ENCODE measurements at places on chromosomes 7 and 10. TPM values are rescaled to one million over a fixed set of nuclear protein-coding genes. Genes with fewer than 3 reads are reported as not detected.

DNA sequence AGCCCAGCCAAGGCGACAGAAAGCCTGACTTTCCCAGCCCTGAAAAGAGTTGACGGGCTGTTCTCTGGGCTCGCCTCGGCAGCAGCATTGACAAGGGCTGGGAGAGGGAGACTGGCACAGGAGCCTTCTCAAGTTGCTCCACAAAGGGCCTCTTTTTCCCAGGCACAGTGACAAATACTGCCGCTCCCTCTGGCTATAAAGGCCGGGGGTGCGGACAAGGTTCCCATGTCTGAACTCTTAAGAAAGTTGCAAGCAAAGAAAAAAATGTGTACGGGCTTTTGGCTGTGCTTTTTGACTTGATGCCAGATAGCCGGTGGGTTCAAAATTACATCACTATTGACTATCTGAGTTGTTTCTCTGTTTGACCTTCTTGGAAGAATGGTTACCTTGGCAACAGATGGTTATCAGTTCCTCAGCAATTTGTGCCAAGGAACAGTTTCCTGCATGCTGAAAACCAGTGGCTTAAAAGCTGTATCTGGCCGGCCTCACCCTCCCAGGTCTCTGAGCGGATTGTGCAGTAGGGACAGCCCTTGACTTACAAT is 115.9 kb upstream of the EEPD1 start:
- DNase-seq = peak; percentile 91

The CYP2C19 gene
- polyA plus RNA-seq = not detected

DNA sequence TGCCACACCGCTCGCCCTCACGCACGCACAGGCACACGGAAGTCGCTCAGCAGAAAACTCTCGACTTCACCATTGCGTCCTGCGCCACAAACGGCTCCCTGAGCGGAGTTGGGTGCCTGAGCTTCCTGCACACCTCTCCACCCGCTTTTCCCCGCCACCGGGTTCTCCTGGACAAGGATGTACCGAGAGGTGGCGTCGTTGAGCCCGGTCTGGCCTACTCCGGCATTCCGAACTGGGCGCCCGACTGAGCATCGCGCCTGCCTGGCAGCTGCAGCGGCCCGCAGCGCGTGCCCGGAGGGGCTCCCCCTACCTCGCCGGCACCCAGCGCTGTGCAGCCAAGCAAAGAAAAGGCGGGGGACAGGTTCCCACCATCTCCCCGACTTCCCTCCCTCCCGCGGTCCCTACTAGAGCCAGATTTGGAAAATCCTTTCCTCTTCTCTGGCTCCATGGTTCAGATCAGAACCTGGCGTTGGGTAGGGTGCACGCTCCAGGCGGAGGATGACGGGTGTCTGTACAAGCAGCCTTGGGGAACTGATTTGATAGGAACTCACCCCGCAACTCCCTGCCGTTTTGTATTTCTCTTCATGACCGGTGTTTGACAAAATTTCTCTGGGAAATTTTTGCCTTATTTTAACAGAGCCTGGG is 1.7 kb downstream of the SORCS3 start:
- peak; percentile 19 for DNase-seq

The PKD2L1 gene
- polyA plus RNA-seq = not detected

- DNase-seq = peak; percentile 84
These were observed at the start of gene MACROH2A2 for GRCh38 chr10:70052462-70053217. Gene MACROH2A2, plus strand, starts transcription at chr10:70052846. Its CDS starts 22,813 bp downstream, at chr10:70075659.

GRCh38 chr7:107034553-107034952 is 10.0 kb upstream of the PRKAR2B start:
- DNase-seq = no peak

DNA sequence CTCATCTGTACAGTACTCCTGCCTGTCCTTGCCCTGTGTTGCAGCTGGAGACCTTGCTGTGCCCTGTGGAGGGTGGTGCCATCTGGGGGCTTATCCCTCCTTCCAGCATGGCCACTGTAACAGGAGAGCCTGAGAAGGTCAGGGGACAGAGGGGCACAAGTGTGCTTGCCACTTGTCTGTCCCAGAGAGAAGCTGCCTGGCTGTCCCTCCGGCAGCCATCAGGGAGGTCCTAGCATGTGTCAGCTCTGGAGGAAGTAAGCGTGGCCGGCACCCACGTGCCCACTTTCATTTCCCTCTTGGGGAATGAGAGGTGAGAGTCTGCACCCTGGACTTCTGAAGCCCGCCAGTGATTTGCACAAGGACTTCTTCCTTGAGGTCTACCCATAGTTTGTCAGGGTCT is 97.0 kb upstream of the PPIF start:
- no peak for DNase-seq

DNA sequence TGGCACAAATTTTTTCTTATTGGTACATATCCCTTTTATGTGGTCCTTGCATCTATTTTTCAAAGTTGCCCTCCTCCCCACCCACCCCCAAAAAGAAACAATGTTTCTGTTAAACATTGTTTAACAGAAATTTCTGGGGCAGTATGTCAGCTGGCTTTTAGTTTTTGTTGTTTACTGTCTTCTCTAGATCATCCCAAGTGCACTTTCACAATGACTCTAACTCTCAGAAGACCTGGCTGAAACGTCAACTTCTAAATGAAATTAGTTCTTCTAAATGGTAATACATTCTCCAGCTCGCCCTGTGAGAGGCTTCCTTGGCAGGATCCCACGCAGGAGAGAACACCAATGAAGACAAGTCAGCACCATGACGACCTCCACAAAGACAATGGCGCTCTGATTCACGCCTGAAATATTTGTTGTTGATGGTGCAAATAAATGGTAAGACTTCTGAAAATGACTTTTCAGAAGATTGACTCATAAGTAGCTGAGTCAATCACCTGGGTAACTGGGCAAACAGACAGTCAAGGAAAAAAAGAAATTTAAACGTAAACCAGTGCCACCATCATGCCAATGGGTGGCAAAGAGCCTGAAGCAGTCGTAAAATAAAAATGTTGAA is 293.7 kb downstream of the FZD1 start:
- peak; percentile 16 for DNase-seq

DNA sequence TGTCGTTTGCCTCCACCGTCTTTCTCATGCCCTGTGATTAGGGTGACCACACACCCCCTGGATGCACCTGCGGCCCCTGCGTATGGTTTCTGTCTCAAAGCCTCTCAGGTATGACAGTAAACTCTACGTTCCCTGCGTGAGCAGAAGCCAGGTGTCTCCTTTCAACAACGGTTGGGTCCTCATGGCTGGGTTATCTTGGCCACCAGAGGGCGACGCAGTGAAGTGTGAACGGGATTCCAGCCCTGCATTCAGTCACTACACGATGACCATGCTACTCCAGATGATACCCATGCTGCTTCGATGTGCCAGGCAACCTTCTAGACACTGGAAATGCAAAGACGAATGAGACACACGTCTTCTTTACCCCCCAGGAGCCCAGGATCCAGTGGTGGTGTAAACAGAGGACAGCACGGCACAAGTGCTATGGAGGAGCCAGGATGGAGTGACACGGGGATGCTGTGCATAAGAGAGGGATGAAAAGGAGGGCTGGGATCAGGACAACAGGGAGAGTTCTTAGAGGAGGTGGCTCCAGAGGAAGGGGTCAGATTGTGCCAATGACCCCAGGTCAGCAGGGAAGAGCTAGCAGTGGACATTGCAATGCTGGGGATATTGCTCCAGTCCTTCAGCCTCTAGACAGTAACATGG is 228.1 kb upstream of the PFKP start:
- no peak for DNase-seq

DNA sequence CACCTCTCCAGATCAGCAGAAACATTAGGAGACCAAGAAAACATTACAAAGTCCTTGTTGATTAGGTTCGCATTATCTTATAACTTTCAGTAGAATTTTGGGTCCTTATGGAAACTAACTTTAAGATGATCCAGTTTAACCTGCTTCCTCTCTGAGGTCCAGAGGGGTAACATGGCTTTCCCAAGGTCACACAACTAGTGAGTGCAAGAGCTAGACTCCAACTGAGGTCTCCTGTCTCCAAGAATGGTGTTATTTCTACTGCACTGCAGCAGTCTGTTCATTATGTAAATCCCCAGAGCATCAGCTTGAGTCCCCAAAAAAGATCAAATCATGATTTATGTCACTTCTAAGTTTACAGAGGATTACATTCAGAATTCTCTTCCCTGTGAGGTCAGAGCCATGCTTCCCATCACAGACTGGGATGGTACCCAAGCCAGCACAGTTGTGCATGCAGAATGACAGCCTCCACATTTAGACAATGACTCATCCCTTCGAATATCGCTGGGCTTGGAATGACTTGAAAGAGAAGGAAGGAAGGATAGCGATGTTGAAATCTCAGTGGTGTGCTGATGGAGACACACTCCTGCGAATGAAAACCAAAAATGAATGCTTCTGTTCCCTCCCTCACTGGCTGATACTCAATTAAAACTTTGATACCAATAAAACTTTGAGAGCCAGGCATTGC is 163.1 kb upstream of the PLXNA4 start:
- peak; percentile 95 for DNase-seq

The AASS gene
- polyA plus RNA-seq = 8.8 TPM

All from fibroblast of lung (primary cell).